Sigmoid colon (tissue), 7 donors: ENCODE measurements at places on chromosomes 5 and 9. TPM values are rescaled to one million over a fixed set of nuclear protein-coding genes. Genes with fewer than 3 reads are reported as not detected.
A peak's percentile ranks its signal among the peaks of the same experiment; 100 is the strongest.

GRCh38 chr5:123344816-123345426, 78.3 kb downstream of the CEP120 start:
- no peak for DNase-seq

DNA sequence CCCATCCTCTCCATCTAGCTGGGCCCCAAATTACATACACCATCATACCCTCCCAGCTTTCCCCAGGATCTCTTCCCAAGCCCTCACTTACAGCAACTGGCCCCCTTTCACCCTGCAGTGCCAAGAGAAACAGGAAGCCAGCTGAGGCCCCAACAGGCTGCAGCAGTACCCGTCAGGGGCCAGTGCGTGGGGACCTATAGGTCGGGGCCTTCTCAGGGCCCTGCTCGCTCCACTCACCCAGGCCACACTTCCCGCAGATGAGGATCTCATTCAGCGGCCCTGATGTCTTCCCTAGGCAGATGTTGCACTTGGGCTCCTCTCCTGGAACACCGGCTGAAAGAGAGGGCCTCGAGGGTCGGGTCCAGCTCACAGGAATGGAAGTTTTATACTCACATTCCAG, 6.8 kb downstream of the PHF19 start:
- no peak for DNase-seq

DNA sequence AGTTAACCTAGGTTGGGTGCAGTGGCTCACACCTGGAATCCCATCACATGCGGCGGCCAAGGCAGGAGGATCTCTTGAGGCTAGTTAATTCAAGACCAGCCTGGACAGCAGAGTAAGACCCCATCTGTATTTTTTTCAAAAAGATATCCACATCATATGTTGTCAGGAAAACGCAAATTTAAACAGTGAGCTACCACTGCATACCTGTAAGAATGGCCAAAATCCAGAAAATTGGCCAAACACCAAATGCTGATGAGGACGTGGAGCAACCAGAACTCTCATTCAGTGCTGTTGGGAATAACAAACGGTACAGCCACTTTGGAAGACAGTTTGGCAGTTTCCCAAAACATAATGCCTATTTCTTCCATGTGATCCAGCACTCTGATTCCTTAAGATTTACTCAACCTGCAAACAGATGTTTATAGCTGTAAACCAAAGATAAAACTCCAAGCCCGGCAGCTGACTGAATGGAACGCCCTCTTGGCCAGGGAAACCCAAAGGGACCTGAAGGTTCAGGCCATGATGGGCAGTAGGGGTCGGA, 12.4 kb downstream of the CEL start:
- DNase-seq: no peak

GRCh38 chr5:141570655-141571054, 48.1 kb downstream of the DIAPH1 start:
- no peak for DNase-seq

Gene TAL2
- not detected for total RNA-seq

DNA sequence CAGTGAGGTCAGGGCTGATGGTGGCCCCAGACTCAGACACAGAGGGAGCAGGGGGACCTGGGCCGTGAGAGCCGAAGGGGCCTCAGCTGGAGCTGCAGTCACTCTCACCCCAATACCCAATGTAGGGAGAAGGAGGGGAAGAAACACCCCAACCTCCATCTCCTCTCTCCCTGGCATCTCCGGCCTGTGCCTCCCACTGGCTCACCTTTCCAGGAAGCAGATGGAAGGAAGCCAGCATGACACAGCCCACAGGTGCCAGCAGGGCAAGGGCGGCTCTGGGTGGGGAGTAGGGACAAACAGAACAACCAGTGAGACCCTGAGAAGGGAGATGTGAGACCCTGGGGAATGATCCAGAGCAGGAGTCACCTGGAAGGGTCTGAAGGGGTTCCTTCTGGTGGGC, 3.0 kb upstream of the CRB2 start:
- no peak for DNase-seq

Gene RASGRF2
- total RNA-seq: 6.8 TPM

DNA sequence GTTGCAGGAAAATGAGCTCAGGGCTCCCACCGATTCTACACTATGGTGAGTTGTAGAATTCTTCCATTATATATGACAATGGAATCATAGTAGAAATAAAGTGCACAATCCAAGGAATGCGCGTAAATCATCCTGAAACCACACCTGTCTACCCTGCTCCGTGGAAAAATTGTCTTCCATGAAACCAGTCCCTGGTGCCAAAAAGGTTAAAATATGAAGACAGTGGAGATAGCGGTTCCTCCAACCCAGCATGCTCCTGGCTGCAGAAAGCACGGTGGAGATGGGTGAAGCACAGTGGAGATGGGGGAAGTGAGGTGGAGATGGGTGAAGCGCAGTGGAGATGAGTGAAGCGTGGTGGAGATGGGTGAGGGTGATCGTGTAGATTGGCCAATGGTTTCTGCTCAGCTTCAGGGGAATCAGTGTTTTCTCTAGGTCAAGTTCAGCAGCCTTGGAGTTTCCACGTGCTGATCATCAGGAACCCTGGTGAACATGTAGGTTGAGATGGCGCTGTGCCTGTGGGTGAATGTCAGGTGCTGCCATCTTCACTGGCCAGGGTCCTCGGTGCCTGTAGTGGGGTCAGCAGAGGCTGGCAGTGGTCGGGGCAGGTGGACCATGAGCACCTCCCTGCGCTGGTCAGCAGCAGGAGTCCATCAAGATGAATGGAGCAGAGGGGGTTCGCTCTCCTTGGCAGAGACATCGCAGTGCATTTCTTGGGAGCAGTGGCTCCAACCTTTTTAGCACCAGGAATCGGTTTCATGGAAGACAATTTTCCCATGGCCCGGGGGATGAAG, 20.3 kb downstream of the PAEP start:
- DNase-seq: no peak

Gene TIFAB
- total RNA-seq: not detected

DNA sequence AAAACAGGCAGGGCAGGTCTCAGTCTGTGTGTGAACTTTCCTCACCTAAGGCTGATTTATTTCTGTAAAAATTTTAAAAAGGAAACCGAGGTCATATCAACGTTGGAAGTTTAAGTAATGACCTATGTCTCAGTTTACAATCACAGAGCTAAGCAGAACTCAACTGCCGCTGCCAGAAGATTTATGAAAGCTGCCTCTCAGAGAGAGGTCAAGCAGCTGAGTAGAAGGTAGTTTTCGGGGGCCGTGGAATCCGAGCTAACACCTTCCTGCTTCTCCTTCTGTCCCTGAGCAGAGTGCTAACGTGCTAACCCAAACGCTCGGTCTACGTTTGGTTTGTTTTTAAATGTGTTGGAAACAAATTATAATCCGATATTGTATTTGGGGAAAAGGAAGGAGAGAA, 11.1 kb downstream of the TTF1 start:
- no peak for DNase-seq

Gene IFNA2
- total RNA-seq: not detected

DNA sequence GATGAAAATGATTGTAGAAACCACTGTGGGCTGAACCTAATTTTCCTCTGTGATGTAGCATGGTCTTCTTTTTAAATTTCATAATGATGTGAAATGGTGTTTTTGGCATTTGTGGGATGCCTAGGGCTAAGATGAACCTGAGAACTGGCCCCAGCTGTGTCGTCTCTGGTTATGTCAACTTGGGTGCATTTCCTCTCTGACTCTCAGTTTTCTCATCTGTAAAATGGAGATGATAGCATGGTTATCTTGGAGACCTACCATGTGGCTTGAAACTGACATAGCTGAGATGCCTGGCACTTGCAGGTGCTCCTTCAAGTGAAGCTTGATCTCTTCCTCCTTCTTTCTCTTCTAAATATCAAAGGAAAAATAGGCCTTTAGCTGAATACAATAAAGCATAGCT, 77.8 kb downstream of the BOD1 start:
- no peak for DNase-seq

GRCh38 chr9:6926436-6926835, 168.7 kb downstream of the KDM4C start:
- DNase-seq: no peak

GRCh38 chr5:86909418-86910295, 291.9 kb downstream of the COX7C start:
- no peak for DNase-seq

DNA sequence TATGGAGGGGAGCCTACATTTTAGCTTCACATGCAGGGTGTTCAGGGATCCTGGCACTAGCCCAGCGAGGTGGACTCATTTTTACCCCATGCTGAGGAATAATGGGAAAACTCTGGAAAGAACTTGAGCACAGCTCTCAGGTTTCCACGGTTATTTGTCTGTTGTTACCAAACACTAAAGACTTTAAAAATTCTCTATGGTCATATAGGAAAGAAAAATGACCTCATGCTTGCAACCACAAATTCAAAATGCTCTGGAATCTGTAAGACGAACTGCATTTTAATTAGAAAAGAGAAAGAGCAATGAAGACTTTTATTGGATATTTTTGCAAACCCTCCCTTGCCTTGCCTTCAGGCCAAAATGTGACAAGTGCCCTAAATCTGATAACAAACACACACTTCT, 606.9 kb downstream of the EBF1 start:
- DNase-seq: no peak

Gene PCDHGA12
- total RNA-seq: 8.7 TPM

DNA sequence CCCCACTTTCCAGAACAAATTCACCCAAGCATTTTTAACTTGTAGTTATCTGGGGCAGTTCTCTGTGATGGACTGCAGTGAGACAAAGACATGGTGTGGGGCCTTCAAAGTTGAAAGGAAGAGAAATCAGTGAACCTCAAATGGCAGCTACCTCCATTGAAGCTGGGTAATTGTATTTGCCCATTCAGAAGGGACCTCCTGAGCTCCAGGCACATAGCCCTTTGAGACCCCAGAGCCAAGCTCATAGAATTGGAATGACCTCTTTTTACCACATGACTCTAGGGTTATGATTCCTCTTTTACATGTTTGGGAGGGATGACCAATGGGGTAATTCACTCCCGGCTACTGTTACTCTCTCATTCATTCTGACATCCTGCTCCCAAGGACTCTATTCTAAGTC, 368.4 kb upstream of the ITGA1 start:
- no peak for DNase-seq

DNA sequence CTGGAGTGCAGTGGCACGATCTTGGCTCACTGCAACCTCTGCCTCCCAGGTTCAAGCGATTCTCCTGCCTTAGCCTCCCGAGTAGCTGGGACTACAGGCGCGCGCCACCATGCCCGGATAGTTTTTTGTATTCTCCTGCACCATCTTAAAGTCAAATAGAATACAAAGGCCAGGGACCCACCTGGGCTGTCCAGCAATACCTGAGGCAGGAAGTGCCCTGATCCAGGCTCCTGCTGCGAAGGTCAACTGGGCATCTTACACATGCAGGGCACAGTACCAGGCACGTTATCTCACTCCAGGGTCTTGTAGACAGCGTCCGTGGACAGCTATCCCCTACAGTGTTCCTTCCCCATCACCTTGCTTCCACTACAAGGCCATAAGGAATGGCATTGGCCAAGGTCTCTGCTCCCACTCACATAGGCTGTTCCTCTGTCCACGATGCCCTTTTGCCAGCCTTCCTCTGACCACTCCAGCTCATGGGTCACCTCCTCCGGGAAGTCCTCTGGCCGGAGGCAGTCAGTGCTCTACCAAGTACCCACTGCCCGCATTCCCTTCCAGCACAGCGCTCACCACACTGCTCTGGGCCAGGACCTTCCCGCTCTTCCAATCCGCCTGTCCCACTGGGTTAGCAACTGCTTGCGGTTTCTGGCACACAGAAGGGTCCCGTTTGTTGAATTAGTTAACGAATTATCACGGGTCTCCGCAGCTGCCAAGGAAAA, 978 bp downstream of the P4HA2 start:
- DNase-seq: peak; percentile 72

- no peak for DNase-seq
Observed at GRCh38 chr5:72252574-72253155, 67.4 kb downstream of the MRPS27 start.

GRCh38 chr5:150393096-150393645, 19.5 kb downstream of the CD74 start:
- DNase-seq: no peak

- no peak for DNase-seq
Observed at GRCh38 chr5:169190849-169191248, 110.1 kb downstream of the SLIT3 start.

- no peak for DNase-seq
Observed at GRCh38 chr5:109522404-109522803, 112.6 kb upstream of the PJA2 start.

GRCh38 chr9:116274293-116274692, 120.7 kb downstream of the PAPPA start:
- no peak for DNase-seq

GRCh38 chr9:105608721-105609598, 51.0 kb downstream of the FKTN start:
- no peak for DNase-seq

Gene TAS2R1
- total RNA-seq: not detected

Gene HAVCR1
- total RNA-seq: not detected

DNA sequence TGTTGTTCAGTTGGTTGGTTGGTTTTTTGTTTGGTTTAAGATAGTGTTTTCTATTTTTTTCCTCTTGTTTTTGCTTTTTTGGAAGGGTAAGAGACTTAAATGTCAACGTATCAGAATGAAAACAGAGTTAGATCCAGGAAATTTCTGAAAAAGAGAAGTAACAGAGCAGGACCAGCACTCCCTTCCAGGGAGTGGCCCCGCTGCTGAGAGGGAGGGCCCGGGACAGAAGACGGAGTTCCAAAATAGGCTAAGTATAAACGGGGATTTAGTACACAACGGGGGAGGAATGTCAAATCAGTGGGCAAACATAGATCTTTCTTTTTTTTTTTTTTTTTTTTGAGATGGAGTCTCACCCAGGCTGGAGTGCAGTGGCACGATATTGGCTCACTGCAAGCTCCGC, 92.7 kb upstream of the RUFY1 start:
- DNase-seq: no peak

- no peak for DNase-seq
Observed at GRCh38 chr5:125696762-125697161, 726.4 kb upstream of the GRAMD2B start.

- DNase-seq: no peak
Observed at GRCh38 chr5:112492291-112492690, 73.2 kb upstream of the EPB41L4A start.

Gene SURF6
- 16.0 TPM for total RNA-seq

DNA sequence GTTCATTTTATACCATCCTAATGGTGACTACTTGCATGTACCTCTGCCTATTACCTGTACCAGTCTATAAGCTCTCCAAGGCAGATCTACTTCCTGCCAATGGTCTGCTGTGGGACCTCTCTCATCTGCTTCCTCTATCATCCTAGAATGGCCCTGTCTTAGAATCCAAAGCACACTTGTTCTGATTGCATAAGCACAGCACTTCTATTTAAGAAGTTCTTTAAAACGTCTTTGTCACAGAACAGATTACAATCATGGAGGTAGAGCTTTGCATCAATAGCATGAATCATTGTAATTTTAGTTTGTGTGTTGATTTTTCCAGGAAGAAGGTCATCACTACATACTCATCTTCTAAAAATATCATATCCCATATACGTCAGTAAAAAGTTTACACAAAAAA, 131.8 kb upstream of the ACOT12 start:
- no peak for DNase-seq
